Adrenal gland (tissue), 19 donors: ENCODE measurements at places on chromosomes 12 and 14. TPM values are rescaled to one million over a fixed set of nuclear protein-coding genes. Genes with fewer than 3 reads are reported as not detected.
A peak's percentile ranks its signal among the peaks of the same experiment; 100 is the strongest.

DNA sequence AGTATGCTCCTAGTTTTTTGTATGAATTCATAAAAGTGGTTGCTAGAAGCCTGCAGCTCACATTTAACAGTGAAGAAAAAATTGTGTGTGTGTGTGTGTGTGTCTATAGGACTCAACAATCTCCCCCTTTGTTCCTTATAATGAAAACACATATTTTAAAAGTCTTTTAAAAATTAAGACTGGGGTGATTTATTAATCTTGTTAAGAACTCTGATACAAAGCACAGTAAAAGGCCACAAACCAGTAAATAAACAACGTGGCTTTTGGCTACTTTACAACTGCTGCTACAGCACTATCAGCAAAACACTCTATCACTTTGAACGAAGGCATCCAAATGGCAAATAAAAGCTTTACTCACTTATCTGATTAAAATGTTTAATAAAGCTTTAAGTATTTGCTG lies 594 bp upstream of the VCPKMT start:
- peak; percentile 31 for DNase-seq

DNA sequence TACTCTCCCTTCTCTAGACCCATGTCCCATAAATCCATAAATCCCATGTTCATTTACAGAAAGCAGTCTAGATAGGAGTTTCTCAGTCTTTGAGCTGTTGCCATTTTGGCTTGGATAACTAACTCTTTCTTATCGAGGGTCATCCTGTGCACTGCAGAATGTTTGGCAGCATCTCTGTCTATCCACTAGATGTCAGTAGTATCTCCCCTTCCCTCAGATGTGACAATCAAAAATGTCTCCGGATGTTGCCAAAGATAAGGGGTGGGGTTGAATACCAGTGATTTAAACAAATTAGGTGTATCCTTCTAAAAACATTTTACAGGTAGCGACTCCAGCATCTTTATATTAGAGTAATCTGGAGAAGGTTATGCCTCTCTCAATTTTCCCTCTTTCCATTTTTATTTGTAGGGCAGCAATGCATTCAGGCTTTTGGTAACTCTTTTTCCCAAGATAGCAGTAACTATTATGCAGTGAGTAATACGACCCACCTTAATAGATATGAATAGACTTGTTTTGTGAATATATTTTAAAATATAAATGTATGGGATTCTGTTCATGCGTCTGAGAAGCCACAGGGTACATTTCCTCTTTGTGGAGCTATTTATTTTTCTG lies 100.7 kb downstream of the LRRK2 start:
- DNase-seq: no peak

DNA sequence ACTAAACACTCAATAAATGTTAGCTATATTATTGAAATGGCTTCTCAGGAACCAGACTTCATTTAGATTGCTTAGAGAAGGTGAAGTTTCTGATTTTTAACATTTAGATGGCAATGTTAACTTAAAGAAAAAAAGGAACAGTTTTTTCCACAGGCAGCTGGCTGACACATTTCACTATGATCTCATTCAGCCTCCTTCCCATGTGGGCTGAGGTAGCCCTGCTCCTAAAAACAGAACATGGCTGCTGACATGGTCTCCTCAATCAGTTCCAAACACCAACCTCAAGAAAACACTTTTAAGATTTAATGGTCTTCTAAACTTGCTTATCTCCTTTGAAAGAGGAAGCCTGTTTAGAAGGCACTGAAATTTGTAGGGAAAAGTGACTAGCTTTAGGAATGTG lies 23.8 kb downstream of the GNS start:
- DNase-seq: no peak

DNA sequence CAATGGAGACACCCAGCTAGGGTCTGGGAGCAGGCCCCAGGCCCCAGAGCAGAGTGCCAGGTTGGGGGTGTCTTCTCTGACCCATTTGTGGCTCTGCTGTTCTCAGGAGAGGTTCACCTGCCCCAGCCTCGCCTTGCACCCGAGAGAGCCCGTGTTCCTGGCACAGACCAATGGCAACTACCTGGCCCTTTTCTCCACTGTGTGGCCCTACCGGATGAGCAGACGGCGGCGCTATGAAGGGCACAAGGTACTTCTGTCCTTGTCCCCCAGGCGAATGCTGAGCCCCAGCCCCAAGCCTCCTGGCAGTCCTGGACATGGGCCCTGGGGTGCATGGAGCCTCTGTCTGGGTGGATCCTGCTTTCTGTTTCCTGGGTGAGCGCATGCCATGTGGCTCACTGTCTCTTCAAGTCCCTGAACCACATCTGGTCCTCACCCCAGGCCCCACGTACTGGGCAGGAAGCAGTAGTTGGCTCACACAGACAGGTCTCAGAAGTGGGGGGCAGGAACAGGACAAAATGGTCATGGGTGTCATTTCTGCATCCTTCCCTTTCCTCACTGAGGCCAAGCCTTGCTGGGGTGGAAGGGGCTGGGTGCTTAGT lies 58.2 kb downstream of the BEGAIN start:
- no peak for DNase-seq

DNA sequence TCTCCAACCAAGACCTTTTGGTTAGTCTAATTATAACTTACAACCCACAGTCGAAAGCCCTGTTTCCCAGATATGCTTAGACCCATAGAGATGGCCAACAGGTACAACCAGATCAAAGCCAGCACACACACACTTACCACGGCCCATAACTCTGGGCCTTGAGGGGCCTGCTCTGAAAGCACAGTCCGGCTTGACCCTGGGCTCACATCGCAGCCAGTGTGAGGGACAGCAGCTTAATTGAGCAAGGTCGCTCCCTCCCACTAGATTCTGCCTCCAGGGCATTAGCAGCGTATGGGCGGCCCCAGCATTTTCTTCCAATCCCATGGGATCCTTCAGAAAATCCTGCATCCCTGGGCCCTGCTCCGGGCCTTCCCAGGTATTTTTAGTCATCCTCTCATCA lies 157.4 kb upstream of the FKBP4 start:
- DNase-seq: no peak

- DNase-seq: no peak
Observed at GRCh38 chr14:85987292-85987691, 457.3 kb downstream of the FLRT2 start.

Gene SSPN
- 5.3 TPM for total RNA-seq

Gene INSM2
- not detected for total RNA-seq

Gene FOXN4
- not detected for total RNA-seq

Gene GPRC5D
- total RNA-seq: not detected

Gene GYS2
- not detected for total RNA-seq
